ENCODE measurements at places on chromosomes 12 and 14.

GRCh38 chr14:71586131-71586897 lies 345.9 kb upstream of the RGS6 start:
- no peak for DNase-seq

DNA sequence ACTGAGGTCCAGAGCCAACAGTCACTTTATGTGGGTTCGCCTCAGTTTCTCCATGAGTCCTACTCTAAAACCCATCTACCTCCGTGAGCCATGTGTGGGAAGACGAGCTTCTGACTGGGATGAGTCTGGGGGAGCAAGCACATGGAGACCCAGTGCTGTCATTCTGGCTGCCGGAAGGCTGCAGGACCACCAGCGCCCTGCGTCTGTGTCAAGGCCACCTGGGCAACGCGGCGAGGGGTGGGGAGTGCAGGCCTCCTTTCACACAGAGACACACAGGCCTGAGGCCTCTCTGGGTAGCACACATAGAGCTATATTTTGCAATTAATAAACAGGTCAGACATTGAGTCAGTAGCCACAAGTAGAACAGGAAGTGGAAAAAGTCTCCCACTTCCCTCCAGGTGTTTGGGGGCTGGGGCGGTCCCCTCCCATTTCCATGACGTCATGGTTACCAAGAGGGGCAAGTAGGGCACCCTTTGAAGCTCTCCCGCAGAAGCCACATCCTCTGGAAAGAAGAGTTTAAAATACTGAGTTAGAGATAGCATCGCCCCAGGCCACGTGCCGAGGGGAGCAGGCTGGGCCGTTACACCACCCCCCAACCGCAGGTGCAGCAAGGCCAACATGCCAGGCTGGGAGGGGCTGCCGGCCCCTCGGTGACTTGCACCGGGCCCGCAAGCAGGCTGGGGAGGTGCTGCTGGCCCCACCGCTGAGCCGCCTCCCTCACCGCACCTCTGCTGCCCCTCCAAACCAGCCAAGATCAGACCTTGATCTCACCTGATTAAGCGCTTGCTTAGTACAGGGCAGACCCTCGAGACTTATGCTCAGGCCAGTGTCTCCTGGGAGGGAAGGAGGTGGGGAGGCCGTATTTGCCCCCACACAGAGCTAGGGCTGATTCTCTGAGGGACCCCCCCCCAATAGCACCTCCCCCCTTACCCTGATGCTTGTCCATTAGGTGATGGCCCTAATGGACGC lies 32.7 kb downstream of the DAD1 start:
- peak; percentile 73 for DNase-seq

GRCh38 chr12:45975506-45975905 lies 14.9 kb downstream of the SCAF11 start:
- DNase-seq = no peak

DNA sequence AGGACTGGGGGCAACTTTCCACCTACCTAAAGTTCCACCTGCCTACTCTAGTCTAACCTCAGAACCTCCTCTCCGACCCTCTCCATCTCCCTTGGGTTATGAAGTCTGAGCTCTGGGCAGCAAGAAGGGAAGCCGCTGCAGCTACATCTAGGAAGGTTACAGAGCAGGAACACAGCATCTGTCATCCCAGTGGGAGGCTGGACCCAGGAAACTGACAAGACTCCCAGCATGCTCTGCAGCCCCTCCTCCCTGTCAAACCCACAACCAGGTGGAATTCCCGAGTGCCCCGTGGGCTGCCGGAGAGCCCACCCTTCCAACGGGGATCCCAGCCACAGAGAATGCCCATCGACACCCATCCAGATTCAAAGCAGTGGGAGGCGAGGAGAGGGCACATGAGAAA lies 2.1 kb downstream of the TESC start:
- no peak for DNase-seq

- DNase-seq = no peak
Measured at GRCh38 chr14:59481871-59482540, 2.2 kb downstream of the L3HYPDH start.

- DNase-seq = peak; percentile 81
Measured at GRCh38 chr12:3752096-3752709, 706 bp downstream of the CRACR2A start.

- no peak for DNase-seq
Measured at GRCh38 chr14:64707661-64708060, 3.4 kb downstream of the PLEKHG3 start.

- no peak for DNase-seq
Measured at GRCh38 chr12:2613326-2614073, 181.3 kb upstream of the FKBP4 start.

GRCh38 chr12:14698555-14698954 lies 2.2 kb upstream of the GUCY2C start:
- DNase-seq = no peak

DNA sequence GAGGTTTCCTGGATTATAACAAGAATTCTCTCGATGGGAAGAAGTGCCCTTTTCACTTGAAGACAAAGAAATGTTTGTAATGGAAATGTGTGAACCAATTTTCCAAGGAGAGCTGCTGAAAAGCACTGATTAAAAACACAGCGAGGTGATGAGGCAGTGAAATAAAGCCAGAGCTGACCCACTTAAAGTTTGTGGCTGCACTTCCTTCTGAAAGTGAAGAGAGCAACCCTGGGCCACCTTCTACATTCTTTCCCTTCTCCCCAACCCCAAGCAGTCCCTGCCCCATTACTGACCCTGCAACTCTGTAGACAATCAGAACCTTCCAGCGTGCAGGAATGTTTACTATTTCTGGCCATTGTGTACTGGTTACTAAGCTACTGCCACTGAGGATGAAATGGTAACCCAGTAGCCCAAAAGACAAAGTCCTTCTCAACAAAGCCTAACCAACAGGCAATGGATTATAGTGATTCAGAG lies 173.9 kb downstream of the TTC7B start:
- DNase-seq = no peak

GRCh38 chr12:74776378-74776777 lies 238.7 kb downstream of the ATXN7L3B start:
- DNase-seq = no peak

- DNase-seq = no peak
Measured at GRCh38 chr12:16473610-16474326, 126.3 kb downstream of the MGST1 start.

GRCh38 chr14:88026890-88027289 lies 22.0 kb downstream of the GPR65 start:
- no peak for DNase-seq

DNA sequence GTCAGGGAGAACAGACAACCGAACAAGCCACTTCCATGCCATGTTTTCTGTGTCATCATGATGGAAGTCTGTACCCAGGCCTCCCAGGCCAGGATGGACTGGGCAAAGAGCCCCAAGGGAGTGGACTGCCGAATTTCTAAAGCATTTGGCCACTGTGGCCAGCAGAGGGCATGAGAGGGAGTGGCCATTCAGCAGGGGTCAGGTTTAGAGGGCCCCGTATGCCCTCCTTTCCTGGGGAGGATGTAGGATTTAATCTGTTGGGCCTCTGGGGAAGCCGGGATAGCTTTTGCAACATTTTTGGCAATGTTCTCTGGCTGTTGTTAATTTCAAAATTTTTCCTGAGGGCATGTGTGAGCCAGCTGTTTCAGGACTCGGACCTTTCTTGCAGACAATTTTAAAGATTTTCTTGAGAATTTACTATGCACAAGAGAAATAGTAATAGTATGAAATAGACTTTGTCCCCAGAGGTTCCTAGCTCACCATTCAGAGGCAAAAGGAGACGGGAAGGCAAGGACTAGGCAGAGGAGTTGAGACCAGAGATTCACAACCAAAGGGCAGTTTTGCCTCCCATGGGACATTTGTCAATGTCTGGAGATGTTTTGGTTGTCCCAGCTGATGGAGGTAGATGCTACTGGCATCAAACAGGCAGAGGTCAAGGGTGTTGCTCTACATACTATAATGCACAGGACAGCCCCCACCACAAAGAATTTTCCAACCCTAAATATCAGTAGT lies 18.0 kb downstream of the ACACB start:
- no peak for DNase-seq

DNA sequence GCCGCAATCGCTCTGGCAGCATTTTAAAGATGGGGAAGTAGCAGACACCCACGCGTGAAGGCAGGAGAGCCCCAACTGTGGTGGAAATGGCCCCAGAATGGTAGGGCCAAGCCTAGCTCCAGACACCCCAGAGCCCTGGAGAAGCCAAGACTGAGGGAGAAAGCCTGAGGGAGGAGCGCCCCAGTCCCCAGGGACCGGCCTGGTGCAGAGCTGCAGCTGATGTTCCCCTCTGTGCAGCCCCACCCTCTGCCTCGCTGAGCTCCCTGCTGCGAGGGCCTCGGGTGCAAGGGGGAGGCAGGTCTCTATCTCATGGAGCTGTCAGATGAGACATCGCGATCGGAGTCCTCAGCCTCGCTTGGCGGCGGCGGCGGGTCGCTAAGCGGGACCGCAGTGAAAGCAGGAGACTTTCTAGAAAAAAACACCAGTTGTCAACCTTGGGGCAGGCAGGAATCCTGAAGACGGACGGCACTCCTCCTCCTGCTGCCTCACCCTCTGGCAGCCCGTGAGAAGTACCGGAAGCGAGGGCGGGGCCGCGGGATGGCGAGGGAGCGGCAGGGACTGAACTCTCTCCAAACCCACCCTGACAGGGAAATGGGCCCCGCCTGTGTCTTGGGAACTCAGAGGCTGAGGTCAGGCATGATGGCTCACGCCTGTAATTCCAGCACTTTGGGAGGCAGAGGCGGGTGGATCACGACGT lies 6.0 kb downstream of the GAPDH start:
- peak; percentile 93 for DNase-seq

- no peak for DNase-seq
Measured at GRCh38 chr12:76855271-76855670, 23.5 kb downstream of the CSRP2 start.

GRCh38 chr14:55929136-55929535 lies 189.1 kb upstream of the PELI2 start:
- no peak for DNase-seq

Measured in Right ventricle myocardium inferior (tissue), 1 donor.